ENCODE measurements at places on chromosomes 13 and 19.
A peak's percentile ranks its signal among the peaks of the same experiment; 100 is the strongest.

GRCh38 chr13:67372868-67373464 is 142.8 kb upstream of the PCDH9 start:
- DNase-seq = no peak

DNA sequence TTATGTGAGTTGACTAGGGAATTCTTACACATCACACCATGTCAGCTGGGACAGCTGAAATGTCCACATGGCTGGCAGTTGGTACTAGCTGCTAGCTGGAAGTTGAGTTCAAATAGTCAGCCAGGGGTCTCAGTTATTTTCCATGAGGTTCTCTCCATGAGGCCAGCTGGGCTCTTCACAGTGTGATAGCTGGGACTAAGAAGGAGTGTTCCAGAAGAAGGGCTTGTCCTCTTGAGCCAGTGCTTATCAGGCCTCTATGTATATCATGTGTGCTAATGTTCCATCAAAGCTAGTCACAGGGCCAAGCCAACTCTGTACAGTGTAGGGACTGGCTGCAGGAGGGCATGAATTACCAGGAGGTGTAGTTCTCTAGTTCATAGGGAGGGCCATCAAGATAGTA is 11.8 kb downstream of the USPL1 start:
- DNase-seq = no peak

DNA sequence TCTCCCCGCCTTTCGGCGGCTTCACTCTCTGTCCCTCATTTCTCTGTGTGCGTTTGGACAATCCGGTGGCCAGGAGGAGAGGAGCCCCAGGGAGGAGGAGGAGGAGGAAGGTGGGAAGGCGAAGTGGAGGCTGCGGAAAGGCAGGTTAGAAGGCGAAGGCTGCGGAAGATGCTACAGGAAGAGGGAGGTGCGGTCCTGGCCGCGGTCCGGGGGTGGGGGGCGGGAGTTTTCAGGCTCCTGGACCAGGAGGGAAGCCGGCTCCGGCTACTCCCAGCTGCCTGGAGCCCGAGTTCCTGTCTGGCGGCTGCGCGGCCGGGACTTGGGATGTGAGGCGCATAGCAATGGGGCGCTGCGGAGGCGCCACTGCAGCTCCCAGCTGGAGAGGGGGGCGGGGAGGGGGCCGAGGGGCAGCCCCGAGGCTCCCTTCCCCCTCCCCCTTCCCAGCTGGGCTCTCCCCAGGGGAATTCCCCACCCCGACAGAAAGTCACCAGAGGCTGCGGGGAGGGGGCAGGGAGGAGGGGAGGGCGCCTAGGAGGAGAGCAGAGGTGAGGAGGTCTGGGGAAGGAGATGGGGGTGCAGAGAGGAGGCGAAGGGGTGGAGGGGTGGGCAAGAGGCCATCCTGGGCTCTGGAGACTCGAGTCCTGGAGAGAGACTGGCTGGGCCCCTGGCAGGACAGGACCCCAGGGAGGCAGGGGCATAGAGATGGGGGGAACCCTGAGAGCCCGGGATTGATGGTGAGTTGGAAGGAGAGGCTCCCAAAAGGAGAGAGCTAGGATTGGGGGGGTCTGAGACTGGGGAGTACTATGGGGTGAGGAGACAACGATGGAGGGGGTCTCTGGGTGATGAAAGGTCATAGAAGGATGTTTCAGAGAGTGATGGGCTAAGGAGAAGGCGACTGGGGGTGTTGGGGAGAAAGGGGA is 2.0 kb downstream of the LRRC4B start:
- DNase-seq = no peak

DNA sequence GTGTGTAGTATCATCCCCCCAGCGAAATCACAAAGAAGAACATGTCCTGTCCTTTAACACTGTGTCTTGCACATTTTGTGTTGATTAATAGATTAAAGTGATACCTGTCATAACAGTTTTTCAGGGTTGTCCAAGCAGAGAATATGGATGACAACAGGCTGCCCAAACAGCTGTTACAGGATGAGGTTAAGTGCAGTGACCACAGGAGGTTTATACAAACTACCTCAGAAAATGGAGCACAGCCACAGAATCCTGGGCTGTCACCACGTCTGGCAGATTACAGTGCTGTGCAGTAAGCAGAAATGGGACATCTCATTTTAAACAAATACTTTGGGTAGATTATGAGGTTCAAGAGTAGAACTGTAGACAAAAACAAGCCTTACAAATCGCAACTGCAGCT is 575.6 kb downstream of the DCT start:
- no peak for DNase-seq

DNA sequence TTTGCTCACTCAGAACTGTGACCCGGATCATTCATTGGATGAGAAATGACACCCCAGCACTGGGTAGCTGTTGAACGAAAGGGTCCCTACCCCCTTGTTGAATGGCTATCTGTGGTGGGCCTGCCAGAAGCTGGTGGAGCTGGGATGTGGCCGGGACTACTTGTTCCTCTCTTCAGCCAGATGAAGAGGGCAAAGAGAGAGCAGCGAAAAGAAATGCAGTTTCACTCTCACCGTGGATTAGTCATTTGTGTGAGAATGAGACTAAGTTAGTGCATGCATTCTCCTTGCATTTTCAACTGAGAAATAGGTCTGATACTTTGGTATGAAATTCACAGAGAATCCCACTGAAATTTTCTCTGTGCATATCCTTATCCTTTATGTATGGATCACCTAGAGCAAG is 553.1 kb downstream of the IRS2 start:
- DNase-seq = no peak

GRCh38 chr19:29060813-29061364 is 152.1 kb downstream of the UQCRFS1 start:
- DNase-seq = no peak

GRCh38 chr19:55209693-55210472 is 582 bp upstream of the PTPRH start:
- DNase-seq = no peak

DNA sequence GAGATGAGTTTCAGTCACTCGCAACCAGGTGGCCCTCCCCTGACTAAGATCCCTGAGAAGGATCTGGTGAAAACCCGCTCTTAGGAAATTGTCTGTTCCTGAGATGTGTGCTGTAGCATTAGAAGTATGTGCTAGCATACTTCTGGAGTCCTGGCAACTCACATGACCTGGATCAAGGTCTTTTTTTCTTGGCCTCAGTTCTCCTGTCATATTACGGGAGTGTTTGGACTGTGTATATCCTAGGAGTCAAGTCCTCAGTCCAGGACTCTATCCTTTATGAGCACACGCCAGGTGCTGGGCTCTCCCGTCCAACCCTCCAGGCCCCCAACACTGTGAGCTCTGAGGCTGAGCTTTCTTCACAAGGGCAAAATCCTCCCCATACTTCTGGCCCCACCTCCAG is 156.4 kb downstream of the UQCRFS1 start:
- DNase-seq = no peak

GRCh38 chr13:24223341-24224231 is 63.1 kb downstream of the SPATA13 start:
- peak; percentile 44 for DNase-seq

- peak; percentile 73 for DNase-seq
Measured at GRCh38 chr13:24187185-24187584, 26.7 kb downstream of the SPATA13 start.

- peak; percentile 71 for DNase-seq
Measured at GRCh38 chr19:4523306-4524110, 5.2 kb upstream of the PLIN4 start.

DNA sequence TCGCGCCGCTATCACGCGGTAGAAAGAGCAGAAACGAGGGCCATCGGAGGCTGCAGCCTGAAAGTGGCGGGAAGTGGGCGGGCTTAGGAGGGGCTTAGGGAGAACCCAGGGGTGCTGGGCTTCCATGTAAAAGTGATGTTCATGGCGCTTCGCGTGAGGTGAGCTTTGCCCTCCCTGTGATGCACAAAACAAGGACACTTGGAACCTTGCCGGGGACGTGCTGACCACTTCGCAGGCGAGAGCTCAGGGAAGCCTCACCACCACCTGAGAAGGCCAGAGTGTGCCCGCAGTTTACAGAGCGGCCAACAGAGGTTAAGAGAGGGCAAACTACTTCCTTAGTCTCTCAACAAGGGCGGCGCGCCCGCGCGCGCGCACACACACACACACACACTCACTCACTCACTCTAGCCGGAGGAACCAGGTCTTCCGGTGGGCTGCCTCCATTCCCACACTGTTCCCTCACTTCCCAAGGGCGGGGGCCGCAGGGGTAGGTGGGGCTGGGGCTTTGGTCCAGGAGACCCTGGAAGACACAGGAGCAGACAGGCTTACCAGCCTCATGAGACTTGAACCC is 651 bp downstream of the GAPDHS start:
- peak; percentile 64 for DNase-seq

DNA sequence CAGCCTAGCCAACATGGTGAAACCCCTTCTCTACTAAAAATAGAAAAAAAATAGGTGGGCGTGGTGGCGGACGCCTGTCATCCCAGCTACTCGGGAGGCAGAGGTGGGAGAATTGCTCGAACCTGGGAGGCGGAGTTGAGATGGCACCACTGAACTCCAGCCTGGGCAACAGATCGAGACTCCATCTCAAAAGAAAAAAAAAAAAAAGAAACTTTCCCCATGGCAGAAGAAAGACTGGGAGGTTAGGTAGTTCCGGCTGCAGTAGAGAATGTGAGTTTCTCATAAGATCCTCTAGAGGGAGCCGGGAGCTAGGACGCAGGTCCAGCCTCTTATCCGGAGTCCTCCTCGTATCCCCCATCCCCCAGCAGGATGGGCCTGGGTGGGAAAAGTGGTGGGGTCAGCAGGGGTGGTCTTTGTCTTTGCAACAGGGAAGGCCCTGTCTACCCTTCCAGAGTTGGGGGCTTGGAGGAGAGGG is 13.2 kb upstream of the CREB3L3 start:
- peak; percentile 68 for DNase-seq

- peak; percentile 43 for DNase-seq
Measured at GRCh38 chr19:8566855-8567254, 10.4 kb downstream of the MYO1F start.

- DNase-seq = no peak
Measured at GRCh38 chr13:47303626-47304025, 406.8 kb upstream of the HTR2A start.

DNA sequence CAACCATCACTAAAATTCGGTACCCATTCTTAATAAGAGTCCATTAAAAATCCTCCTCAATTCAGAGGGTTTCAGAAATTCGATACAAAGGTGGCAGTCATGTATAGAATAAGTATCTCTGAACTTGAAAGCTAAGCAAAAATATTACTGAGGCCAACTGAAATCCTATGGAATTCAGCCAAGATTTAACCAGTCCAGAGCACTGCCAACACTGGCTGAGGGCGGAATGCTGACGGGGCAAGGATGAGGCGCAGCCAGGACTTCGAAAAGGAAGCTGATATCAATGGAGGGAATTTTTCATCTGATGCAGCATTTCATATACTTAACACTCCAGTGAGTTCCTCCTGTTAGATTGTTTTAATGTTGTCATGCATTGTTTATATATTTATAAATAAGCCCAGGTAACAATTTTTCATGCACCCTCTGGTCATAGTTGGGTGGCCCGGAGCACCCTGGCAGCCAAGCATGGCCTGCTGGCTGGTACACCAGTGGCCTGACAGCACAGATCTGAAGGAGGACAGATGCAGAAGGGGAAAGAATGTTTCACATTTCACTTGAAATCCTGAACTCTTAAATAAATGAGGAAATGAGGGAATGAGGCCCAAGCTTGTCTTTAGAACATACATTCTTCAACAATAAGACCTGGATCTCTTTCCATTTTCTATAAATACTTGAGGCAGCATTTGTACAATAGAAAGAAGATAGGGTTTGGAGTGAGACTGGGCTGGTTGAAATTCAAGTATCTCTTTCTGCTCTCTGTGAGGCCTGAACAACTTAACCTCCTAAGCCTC is 41.5 kb downstream of the WDFY2 start:
- peak; percentile 49 for DNase-seq
